Kidney epithelial cell (primary cell): ENCODE measurements at places on chromosomes 5 and 9.

DNA sequence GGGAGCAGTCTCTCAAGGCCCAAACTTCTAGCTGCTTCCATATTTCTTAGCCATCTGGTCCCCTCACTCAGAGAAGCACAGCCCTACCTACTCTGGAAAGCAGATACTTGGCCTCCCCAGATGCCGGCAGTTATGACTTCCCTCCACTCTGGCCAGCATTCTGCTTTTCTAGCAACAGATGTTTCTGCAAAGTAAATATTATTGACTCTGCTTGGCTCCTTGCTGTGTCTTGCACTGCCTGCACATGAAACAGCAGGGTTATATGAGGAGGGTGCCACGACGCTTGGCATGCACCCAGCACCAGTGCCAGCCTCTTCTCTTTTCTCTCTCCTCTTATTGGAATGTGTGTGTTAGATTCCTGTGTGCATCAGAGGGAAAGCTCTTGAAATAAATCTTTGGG is 99.7 kb downstream of the ARHGAP26 start:
- no peak for DNase-seq

- DNase-seq: no peak
These were observed 62.6 kb upstream of the ZNF354B start for GRCh38 chr5:178797101-178797521.

DNA sequence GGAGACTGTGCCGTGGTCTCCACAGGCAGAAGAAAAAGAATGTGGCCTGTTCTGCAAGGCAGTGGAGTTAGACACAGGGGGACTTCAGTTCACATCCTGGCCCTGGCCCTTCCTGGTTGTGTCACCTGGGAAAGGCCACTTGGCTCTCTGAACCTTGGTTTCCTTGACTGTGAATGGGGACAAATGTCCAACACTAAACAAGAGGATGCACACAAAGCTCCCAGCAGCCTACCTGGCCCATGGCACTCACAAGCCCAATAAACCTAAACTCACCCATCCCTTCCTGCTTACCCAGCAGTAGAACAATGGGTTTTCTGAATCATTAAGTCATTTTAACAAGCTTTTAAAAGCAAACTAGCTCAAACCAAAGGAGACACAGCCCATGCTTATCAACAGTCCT is 103.9 kb downstream of the FRMD3 start:
- DNase-seq: no peak

GRCh38 chr9:71685394-71685793 is 82.9 kb downstream of the CEMIP2 start:
- no peak for DNase-seq

DNA sequence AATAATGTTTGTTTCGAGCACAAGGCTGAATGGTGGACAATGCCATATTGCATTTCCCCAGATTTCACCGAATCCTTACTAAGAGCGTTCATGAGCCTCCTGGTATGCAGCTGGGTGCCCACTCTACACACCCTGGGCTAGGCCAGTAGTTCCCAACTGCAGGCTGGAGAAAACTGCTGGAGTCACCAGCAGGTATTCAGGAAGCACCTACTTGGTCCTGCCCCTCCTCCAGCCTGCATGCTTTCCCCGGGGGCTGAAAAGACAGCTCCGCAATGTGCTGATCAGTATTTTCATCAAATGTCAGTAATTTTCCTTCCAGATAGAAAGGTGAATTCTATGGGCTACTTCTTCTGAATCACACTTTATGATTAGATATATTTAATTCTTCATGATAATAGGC is 34.4 kb downstream of the SRD5A1 start:
- no peak for DNase-seq

- no peak for DNase-seq
These were observed 475.2 kb upstream of the CDH18 start for GRCh38 chr5:20463206-20463605.

DNA sequence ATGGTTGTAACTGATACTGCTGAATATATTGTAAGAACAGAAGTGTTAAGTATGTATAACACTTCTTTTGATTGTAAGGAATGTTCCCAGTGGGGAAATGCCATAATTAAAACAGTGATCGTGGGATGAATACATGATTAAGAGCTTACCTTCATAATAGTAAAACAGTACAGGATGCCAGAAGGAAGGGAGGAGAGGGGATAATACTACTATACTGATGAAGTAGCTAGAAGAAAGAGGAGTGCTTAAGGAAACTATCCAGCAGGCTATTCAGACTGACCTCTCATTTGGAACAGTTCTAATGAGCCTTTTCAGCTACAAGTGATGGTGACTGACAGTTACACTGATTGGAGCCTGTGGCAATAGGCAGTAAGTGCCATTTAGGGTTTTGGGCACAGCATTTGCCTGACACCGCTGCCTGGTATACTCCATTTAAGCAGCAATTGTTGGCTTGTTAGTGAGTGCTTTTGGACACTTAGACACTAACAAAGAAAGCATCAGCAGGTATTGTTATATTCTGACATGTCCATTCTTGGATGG is 33.8 kb upstream of the KDM4C start:
- no peak for DNase-seq

DNA sequence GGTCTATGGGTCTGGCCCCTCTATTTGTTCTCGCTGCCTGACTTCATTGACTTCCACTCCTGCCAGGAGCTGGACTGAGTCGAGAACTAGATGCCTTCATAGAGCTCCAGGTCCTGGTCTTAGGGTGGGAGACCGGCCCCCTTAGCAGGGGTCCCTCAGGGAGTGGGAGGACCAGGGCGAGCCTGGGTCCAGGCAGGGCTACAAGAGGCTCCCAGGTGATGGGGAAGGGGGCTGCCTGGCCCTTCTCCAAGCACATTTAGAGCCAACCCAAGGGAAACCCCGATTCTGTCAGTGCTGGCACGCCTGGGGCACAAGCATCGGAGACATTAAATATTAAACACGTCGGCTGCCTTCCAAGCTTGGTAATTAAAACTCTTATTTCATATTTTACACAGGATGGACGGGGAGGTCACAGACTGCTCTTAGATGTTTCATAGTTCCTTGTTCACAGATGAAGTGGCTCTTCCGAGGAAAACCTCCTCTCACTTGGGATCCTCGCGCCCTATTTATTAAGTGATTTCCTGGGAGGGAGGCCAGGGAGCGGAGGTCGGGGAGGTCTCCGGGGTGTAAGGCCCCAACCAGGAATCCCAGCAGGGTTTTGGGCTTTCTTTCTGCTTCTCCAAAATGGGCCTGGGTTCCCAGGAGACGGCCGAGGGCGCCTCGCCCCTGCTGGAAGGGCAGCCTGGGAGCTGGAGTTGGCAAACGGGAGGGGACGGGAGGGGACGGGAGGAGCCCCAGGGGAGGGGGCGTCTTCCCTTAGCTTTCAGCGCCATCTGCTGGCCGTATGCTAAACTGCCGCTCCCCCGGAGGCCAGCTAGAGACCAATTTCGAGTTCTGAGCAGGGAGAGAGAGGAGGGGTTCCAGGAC is 23.4 kb upstream of the ZBTB43 start:
- DNase-seq: no peak

DNA sequence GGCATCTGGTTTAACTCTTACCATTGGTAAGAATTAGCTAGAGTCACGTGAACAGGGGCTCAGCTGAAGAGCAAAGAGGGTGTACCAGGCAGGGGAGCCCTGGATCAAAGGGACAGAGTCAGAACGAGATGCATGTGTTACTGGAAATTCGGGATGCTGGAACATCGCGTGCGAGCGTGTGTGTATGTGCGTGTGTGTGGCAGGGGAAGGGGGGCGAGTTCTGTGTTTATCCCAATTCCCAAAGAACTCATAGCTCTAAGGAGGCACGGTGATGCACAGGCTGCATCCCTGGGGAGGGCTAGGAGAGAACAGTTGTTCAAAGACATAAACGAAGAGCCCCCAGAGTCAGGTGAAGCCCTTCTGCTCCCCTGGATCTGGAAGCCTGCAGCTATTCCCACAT is 353.3 kb downstream of the GADD45G start:
- no peak for DNase-seq
